RPMI7951 (cell line): ENCODE measurements at places on chromosomes 5 and 9. TPM values are rescaled to one million over a fixed set of nuclear protein-coding genes. Genes with fewer than 3 reads are reported as not detected.

The FAM169A gene
- 0.36 and 0.39 TPM in 2 replicates for total RNA-seq

The PLK2 gene
- total RNA-seq: 120 and 137 TPM in 2 replicates

The PRLR gene
- total RNA-seq: 0.10 and 0.12 TPM in 2 replicates

The COL15A1 gene
- 20.2 and 21.1 TPM in 2 replicates for total RNA-seq

The CARTPT gene
- total RNA-seq: not detected in 2 replicates

The FOXD4 gene
- not detected in 2 replicates for total RNA-seq

The ABLIM3 gene
- total RNA-seq: 19.1 and 25.1 TPM in 2 replicates

The NUTM2G gene
- total RNA-seq: not detected in 2 replicates

The ORM2 gene
- not detected in 2 replicates for total RNA-seq

The PPP2R2B gene
- 0.68 TPM in 1 of 2 replicates, not detected in the other for total RNA-seq

The ERCC6L2 gene
- 32.6 and 34.0 TPM in 2 replicates for total RNA-seq

DNA sequence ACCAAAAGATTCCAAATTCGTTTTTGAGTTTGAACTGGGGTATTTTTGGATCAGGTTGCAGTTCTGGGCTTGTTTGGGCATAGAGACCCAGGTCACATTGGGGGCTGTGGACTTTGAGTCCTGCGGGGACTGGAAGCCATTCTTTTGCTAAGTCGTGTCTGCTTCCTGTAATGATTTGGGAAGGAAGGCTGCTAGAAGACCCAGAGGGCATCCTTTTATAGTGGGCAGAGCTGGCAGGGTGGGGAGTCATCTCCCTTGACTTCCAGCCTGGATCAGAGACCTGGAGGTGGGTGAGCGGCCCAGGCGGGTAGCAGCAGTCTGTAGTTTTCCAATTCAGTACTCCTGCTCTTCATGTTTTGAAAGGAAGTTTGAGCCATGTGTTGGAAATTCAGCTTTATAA is 11.3 kb downstream of the ZNF618 start:
- peak; percentile 53 for DNase-seq

DNA sequence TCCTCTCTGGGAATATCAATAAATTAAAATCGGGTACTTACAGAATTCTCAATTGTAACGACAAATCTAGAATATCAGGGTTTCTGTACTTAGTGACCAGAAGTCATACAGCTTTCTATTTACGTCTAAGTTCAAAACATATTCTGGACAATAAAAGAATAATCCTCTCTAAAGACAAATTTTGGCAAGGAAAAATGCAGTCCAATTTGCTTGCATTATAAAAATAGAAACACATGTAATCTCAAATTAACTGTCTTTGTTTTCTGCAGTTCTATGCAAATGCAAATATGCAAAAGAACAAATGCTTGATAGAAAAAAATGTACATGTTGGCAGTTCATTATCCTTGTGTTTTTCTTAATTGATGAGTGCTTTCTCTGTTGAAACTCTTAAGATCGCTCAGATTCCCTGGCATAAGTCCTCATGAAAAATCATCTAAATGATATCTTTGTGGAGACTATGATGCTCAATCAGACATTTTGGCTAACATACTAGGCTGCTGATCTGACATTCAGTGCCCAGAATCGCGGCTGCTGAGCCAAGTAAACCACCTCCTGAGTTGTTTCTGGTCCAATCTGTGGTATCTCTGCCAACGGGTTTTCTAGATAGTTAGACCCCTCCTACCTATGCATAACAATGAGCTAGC is 990.1 kb upstream of the C9orf72 start:
- no peak for DNase-seq

DNA sequence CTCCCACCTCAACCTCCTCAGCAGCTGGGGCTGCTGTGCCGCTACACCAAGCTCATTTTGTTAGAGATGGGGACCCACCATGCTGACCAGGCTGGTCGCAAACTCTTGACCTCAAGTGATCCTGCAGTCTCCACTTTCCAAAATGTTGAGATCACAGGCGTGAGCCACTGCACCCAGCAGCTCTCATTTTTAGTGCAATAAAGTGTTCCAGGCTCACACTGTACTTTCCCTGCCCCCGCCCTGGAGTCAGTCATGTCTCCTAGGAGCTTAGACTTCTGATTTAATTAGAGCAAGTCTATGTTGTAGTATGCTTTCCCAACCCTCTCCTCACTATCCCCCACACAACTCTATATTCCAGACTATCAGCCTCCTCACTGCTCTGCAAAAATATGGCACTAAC is 238.0 kb upstream of the ACTBL2 start:
- DNase-seq: no peak

DNA sequence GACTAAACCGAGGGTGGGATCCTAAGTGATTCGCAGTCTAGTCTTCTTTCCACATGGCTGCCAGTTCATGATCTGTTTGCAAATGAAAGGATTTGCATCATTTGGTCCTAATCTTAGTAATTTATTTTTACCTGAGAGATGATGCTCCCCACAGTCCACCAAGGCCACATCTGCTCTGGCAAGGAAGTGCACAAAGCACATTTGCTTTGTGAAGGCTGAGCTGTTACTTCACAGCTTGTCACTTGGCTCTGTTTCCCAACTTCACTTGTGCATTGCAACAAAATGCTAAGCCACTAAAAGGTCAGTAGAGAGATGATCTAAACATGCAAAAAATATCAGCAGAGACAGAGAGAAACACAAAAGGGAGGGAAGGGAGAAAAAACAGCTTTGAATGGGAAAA is 128.5 kb upstream of the VLDLR start:
- DNase-seq: no peak

DNA sequence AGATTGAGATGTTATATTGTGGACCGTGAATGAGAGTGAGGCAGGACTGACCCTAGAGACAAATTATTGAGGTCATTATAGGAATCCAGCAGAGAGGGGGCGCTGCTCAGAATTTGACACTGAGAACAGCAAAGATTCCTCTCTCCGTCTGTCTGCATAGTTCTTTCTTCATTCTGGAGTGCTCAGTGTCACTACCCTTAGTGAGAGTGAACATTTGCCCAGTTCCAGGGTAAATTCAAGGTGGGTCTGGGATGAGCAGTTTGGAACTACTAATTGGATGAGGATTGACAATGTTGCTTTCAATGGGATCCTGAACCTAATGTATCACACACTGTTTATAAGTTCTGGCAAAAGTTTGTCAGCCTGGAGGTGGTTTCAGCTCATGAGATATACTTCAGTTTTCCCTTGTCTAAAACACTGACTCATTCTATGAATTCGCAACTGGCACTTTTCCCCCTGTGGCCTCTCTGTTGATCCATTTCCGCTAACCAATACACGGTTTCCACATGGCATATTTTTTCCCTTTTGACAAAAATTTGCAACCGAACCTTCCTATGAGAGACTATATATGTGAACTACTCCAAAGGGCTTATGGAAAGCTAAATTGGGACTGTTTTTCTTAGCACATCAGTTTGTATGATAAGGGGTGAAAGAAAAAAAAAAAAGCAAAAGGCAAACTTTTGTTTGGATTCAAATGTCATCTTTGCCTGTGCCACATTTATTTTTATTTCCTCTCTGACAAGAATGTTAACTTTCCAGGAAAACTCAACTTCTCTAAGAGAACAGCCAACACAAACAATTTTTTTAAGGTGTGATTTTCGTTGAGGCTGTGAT is 1240.7 kb upstream of the WWC1 start:
- peak; percentile 25 for DNase-seq

GRCh38 chr5:313265-313664 is 8.2 kb upstream of the AHRR start:
- DNase-seq: no peak

DNA sequence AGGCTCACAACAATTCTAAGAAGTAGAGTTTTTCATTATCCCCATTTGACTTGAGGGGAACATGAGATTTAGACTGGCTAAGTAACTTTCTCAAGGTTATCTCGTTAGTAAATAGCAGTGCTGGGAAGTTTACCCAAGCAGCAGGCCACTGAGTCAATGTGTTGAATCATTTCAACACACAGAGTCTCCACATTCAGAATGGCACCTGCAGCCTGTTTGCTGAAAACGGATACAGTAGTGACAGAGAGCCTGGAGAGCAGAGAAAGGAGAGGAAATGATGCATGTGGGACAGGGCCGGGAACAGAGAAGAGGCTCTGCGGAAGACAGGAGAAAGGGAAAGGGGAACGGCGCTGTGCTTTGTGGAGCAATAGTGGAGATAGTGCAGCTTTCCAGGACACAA is 33.5 kb upstream of the ZSWIM6 start:
- DNase-seq: no peak

- no peak for DNase-seq
Measured at GRCh38 chr5:5616247-5616895, 193.9 kb downstream of the ICE1 start.

GRCh38 chr5:142796492-142797109 is 26.4 kb downstream of the ARHGAP26 start:
- DNase-seq: no peak

DNA sequence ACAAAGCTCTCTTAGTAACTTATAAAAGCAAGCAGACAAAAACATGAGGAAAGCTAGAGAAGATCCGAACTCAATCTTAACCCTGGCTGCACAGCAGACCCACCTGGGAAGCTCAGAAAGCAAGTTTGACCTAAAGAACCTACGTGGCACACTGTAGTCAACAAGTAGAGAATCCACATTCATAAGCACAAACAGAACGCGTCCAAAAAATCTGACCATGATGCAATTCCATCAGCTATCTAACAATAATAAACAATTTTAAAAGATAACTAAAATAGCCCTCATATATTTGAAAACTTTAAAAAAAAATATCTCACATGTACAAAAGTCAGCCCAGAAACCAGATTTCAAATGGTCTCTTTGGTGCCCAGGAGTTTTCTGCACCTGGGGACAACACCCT is 4.6 kb downstream of the LMAN2 start:
- DNase-seq: no peak

GRCh38 chr9:92293075-92293354 is 482 bp downstream of the IARS1 start:
- DNase-seq: no peak

- DNase-seq: peak; percentile 21
Measured at GRCh38 chr5:103433211-103433610, 129.4 kb downstream of the NUDT12 start.

DNA sequence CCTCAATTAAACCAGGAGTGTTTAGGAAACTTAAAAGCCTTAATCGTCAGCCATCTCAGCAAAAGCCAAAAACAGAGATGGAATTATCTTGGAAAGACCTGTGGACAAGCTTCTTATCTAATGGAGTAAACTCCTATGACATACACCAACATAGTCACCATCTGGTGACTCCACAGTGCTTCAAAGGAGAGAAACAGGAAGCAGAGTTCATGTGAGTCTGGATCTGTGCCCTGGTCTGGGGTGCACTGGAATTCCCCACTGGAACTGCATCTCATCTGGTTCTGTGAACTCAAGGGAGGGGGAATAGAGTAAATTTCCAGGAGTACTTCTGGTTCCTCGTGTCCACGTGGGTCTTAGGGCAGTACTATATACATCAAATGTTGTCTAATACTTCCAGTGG is 36.3 kb upstream of the KCNN2 start:
- DNase-seq: peak; percentile 6

GRCh38 chr9:306907-307306 is 92.2 kb downstream of the DOCK8 start:
- DNase-seq: no peak

DNA sequence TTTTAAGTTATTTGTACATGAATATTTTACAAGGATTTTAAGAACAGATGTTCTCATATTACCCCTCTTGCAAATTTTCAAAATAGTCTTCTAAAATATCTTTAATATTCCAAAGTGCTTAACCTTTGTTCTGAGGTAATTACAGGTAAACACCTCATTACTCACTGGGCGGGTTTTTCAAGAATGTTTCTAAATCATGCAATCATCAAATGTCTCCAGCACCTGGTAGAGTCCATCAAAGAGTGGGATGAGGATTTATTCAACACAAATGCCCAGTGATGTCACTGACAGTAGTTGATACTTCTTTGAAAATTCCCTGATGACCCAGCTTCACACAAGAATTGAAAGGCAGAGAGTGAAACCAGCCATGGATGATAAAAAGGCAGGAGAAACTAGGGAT is 114.4 kb downstream of the SEC61B start:
- DNase-seq: no peak

DNA sequence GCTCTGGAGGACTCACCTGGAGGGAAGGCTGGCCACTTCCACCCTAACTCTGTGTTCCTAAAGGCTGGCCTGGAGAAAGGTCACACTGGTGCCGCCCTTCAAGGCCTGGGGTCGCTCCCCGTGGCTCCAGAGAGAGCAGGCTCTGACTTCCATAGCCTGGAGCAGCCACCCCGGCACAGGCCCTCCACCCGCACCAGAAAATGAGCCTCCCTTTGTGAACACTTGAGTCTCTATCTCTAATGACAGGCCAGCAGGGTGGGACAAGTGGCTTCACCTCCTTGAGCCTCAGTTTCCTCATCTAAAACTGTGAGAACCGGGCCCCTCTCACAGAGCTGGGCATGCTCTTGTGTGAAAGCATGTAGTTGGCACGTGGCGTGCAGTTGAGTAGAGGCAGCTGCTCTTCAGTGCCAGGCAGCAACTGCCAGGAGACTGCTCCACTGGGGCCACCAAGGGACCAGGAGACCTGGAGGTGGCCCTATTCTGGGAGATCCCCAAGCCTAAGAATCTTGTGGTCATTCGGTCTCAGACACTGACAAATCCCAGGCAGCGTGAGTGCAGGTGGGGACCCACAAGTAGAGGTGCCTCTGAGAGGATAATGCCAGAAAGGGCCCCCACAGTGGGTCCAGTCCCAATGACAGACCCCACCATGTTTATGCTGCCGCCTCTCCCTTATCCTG is 56.7 kb upstream of the GARNL3 start:
- no peak for DNase-seq

- no peak for DNase-seq
Measured at GRCh38 chr9:94700445-94700844, 26.1 kb upstream of the AOPEP start.

DNA sequence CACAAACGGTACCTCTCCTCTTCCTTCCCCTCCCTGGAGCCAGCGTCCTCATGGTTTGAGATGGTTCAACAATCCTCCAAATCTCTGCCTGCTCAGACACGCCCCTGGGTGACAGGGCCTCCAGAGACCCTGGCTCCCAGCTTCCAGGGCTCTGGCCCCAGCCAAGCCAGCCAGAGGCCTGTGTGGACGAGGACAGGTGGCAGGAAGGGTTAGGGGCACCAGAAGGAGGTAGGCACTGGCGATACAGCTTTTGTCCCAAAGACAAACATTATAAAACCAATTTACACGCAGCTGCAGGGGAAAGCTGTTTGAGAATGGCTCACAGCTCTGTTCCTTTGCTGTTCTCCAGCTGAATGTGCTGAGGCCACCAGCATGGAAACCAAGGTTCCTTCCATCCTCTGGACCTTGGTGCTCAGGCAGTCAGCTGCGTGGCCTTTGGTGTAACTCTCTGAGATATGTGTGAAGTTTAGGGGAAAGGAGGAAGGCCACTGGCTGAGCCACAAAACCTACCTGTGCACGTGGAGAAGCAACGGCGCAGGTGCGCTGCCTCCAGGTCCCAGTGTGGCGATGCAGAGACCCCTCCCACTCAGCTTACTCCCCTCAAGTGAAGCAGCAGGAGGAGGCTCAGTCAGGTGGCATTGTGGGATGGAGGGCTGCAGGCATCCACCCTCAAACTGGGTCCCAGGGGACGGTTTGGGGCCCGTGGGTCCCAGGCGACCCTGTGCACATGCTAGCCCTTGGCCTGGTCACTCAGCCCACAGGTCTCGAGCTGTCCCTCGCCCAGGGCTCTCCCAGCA is 4.3 kb upstream of the QRFP start:
- DNase-seq: no peak

- no peak for DNase-seq
Measured at GRCh38 chr9:136316271-136316751, 11.0 kb upstream of the GPSM1 start.
